Fibroblast of upper back skin (primary cell): ENCODE measurements at places on chromosomes 11 and 22.
A peak's percentile ranks its signal among the peaks of the same experiment; 100 is the strongest.

GRCh38 chr11:67732045-67732787 lies 57.8 kb upstream of the ALDH3B2 start:
- peak; percentile 1 for DNase-seq

DNA sequence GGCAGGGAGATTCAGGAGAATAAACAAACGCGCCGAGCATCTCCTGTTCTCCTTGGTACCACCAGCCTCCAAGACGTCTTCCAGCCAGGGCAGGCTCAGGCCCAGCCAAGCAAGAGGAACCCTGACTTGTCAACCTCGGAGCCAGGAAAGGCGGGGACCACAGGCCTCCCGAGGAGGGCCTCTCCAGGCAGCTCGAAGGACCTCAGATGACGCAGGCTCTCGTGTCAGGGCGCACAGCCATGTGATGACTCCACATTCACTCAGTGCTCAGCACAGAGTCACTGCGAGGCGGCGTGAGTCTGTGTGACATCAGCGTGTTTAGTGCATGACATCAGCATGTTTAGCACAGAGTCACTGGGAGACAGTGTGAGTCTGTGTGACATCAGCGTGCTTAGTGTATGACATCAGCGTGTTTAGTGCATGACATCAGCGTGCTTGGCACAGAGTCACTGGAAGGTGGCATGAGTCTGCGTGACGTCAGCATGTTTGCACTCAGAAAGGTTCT lies 241.4 kb downstream of the BRD1 start:
- DNase-seq = no peak

DNA sequence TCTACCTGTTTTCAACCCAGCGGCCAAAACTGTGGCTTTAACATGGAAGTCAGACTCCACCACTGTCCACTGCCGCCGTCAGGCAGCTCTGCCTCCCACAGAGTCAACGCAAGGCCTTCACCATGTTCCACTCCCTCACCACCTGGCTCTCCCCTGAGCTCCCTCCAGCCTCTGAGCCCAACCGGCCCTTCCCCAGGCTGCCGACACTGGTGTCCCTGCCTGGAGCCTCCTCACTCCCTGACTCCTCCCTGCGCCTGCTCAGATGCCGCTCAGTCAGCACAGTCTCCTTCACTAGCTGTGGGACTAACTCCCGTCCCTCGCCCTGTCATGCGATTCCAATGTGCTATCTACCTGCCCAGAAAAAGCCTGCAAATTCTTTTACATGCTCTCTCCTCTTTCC lies 16.3 kb downstream of the SULT4A1 start:
- DNase-seq = no peak

- DNase-seq = no peak
Observed at GRCh38 chr22:30225220-30225927, 21.2 kb downstream of the LIF start.

DNA sequence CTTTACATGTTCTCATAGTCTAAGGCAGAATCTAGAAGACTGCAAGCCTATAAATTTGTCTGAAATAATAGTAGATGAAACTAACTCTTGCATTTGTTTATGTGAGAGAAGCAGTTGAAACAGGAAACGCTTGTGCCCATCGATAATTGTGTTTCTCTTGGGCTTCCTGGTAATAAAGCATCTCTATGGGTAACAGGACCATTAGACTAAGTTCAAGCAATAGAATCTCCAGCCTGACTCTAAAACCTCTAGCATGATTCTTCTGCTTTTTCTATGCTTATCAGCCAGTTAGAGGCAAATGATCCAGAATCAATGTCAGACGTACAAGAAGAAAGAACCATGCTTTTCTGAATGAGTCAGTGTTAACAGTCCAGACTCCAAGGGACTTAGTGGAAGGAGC lies 1734.4 kb downstream of the LRRC4C start:
- DNase-seq = no peak

DNA sequence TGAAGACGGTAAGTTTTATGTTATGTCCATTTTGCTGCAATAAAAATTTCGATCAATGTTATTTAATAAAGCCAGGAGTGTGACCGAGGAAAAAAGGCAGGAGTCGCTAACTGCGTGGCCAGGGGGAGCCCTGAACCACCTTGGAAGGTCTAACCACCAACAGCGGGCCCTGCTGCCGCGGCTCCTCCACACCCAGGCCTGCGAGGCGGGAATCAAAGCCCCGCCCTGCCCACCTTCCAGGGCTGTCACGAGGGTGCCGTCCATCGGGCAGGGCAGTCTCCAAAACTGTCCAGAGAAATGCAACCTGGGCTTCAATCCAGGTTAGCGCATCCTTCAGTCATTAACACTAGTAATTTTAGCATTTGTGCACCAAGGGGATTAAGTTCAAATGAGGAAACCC lies 19.0 kb downstream of the PHF21B start:
- DNase-seq = no peak

GRCh38 chr11:65301491-65302329 lies 13.0 kb upstream of the CDC42EP2 start:
- peak; percentile 36 for DNase-seq

DNA sequence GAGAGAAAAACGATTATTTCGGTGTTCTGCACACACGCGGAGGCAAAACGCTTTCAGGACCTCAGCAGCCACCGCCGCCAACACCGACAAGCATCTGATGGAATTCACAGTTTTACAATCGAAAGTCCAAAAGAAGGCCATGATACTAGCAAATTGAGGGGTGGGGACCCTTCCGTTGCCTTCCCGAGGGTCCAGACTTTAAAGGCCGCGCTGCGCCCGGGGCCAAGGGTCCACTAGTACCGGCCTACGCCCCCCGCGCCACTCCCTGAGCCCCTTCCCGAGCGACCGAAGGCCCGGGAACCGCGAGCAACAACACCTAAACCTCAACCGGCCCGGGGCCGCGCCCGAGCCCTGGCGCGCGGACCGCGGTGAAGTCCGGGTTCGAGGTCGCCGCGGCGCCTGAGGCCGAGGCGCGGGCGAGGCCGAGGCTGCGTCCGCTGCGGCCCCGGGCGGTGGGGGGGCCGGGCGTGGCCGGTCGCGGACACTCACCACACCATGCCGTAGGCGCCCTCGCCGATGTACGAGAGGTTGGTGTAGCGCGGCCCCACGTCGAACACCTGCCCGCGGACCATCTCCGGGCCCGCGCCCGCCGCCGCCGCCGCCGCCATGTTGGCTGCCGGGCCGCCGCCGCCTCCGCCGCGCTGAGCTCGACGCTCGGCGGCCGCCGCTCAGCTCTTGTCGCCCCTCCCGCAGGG lies 465 bp downstream of the MAPK1 start:
- DNase-seq = no peak

- DNase-seq = no peak
Observed at GRCh38 chr11:66278363-66279091, 552 bp downstream of the CNIH2 start.

GRCh38 chr22:29011240-29012100 lies 50.2 kb downstream of the C22orf31 start:
- no peak for DNase-seq
